ENCODE measurements at places on chromosomes 13 and 19. TPM values are rescaled to one million over a fixed set of nuclear protein-coding genes. Genes with fewer than 3 reads are reported as not detected.
A peak's percentile ranks its signal among the peaks of the same experiment; 100 is the strongest.

CDX2 gene
- total RNA-seq: not detected

CYP2F1 gene
- not detected for total RNA-seq

CEACAM3 gene
- total RNA-seq: 0.59 TPM

DCLK1 gene
- 0.56 TPM for total RNA-seq

KL gene
- 0.92 TPM for total RNA-seq

TNNI3 gene
- total RNA-seq: not detected

- peak; percentile 78 for DNase-seq
Observed at GRCh38 chr19:49772850-49773432, 6.1 kb downstream of the AP2A1 start.

GRCh38 chr13:84130495-84131114 lies 248.3 kb upstream of the SLITRK1 start:
- DNase-seq: no peak

DNA sequence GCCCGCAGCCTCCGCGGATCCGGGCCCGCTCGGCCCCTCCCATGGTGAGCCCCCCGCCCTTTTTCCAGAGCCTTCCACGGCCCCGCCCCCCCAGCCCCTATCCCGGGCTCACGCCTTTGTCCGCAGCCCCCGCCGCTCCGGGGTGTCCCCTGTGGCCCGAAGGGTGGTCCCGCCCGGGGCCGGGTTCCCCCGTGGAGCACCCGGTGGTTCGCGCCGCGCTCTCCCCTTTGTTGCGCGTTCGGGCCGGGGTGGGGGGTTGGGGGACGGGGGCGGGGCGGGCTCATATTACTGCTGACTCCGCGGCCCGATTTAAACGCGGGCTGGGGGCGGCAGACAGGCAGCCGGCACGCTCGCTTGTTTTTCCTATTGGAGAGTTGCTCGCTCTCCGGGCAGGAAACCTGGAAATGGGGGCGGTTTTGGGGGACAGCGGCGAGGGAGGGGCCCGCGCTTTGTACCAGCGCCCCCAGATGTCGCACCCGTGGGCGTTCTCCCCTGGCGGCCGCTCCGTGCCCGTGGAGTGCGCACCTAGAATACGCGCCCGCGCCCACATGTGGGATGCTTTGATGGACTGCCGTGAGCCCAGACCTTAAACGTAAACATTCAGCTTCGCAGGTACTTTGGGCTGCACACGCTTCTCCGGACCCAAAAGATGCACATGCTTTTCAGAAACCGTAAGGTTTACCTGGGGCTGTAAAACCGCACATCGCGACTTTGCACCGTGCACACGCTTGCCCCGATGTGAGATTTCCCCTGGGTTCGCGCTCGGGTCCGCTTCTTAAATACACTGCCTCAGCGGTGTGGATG lies 699 bp downstream of the PTOV1 start:
- DNase-seq: peak; percentile 55

- DNase-seq: no peak
Observed at GRCh38 chr13:72556945-72557344, 170.5 kb downstream of the MZT1 start.

GRCh38 chr13:28031220-28031895 lies 42.9 kb upstream of the URAD start:
- DNase-seq: no peak

GRCh38 chr19:8575467-8575997 lies 1.7 kb downstream of the MYO1F start:
- no peak for DNase-seq

DNA sequence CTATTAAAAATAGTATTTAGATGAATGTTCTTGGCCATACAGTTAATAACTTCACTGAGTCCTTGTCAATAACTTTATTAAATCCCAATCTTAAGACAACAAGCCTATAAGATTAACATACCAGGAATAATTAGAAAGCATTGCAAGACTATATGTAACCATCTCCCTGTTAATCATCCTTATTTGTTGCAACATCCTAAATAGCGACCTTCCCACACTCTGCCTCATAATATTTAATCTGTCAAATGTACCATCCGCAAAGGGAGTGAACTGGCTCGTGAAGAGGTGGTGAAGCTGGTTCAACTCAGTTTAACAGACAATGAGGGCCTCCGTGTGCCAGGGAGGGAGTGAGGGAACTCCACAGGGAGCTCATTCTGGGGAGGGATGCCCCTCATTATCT lies 33.9 kb downstream of the KL start:
- no peak for DNase-seq

DNA sequence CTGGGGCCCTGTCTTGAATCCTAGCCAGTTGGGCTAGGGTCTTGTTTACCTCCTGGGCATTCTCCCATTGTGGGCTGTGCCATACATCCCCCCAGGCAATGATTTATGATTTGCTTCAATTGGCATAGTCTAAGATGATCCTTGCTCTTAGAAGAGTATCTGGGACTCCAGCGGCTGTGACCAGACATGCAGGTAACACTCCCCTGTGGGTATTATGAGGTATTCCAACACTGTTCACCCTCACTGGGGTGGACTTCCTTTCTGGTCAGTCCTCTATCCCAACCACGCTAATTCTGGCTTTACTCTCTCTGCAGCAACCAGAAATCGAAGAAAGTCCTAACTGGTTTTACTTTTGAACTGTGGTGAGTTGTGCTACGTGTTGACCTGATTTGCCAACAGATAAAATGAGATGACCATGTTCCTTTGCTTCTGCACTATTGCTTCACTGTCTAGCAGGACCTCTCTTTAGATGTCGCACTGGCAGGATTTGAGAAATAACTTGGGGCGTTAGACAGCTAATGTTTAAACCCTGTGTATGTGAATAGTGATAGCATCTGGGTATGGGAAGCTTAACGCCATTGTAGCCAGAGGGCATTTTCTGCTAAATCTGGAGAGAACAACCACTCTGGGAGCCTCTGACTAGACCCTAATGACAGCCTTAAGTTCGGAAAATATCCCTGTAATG lies 6.7 kb upstream of the LRCH1 start:
- DNase-seq: no peak

DNA sequence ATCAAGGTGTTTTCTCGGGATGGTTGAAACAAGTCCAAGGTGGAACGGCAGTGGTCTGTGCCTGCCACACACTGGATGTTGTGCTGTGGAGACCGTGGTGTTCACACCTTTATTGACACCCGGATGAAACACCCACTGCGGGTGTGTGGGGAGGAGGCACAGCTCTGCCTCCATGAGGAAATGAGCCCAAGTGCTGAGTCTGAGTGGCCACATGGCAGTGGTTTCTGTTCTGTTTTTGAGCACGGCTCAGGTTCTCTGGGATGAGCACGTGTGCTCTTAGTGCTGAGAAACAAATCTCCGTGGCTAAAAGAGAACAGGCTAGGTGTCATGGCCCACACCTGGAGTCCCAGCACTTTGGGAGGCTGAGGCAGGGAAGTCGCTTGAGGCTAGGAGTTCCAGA lies 29.5 kb downstream of the UPF1 start:
- DNase-seq: no peak

DNA sequence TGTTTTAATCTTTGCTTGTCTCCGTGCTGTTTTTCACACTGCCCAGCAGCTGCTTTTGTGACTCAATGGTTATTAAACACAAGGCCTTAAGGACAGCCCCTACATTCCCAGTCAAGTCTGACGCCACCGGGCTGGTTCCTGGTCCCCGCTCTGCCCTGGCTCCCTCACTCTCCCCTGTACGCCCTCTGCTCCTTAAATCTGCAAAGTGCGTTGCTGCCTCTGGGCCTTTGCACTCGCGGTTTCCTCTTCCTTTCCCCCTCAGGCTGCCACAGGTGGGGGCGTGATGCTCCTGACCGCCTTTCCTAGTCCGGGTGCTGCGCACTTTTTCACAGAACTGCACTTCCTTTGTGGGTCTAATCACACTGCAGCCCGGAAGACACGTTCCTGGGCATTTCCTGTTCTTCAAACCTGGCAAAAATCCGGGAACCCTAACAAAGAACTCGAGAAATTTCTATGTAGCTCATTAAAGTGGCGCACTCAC lies 25.6 kb downstream of the NOSIP start:
- no peak for DNase-seq

DNA sequence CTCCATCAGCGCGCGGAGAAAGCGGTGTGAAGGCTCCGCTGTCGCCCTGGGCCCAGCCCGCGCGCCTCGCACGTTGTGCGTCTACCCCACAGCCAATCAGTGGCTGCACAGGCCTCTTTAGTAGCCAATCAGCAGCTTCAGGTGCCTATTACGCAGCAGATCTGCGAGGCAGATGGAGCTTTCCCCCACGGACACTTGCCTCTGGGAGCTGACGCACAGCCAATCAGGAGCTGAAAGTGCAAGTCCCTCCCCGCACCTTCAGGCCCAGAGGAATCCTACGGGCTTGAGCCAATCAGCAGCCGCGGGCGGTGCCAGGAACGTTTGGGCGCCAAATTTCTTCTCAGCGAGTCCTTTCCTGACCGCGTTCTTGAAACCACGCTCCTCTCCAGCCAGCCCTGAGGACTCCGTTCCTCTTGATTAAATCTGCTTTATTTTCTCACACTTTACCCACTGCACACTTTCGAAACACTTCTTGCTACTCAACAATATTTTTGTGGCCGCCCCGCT lies 39.9 kb downstream of the SIGLEC7 start:
- no peak for DNase-seq

Data from liver (tissue), 10 donors.